Subcutaneous preadipocyte (primary cell): ENCODE measurements at places on chromosomes 6 and 20. TPM values are rescaled to one million over a fixed set of nuclear protein-coding genes. Genes with fewer than 3 reads are reported as not detected.

PARD6B gene
- 0.37 and 0.59 TPM in 2 replicates for total RNA-seq

POLH gene
- 22.4 and 30.1 TPM in 2 replicates for total RNA-seq

PRSS16 gene
- not detected in 2 replicates for total RNA-seq

PDYN gene
- total RNA-seq, result not detected in 2 replicates

IYD gene
- under 0.01 TPM in 2 replicates for total RNA-seq

TPX2 gene
- 57.7 and 99.1 TPM in 2 replicates for total RNA-seq

EPPIN gene
- not detected in 2 replicates for total RNA-seq

VEGFA gene
- total RNA-seq, result 119 and 133 TPM in 2 replicates

FOXF2 gene
- 5.1 and 5.5 TPM in 2 replicates for total RNA-seq

GRM1 gene
- under 0.01 TPM in 2 replicates for total RNA-seq

BTN1A1 gene
- under 0.01 and 0.20 TPM in 2 replicates for total RNA-seq

CTSZ gene
- total RNA-seq, result 67.1 and 84.9 TPM in 2 replicates

SCRT2 gene
- total RNA-seq, result not detected in 2 replicates

SAPCD1 gene
- total RNA-seq, result 0.59 and 1.1 TPM in 2 replicates

WFDC2 gene
- total RNA-seq, result not detected in 2 replicates

DEFB116 gene
- not detected in 2 replicates for total RNA-seq

COL21A1 gene
- 5.3 and 11.4 TPM in 2 replicates for total RNA-seq

TCP11 gene
- total RNA-seq, result 0.37 and 0.59 TPM in 2 replicates

DAAM2 gene
- total RNA-seq, result 0.59 and 1.1 TPM in 2 replicates

SLC35B3 gene
- total RNA-seq, result 12.1 and 15.4 TPM in 2 replicates

PTK7 gene
- 30.3 and 33.8 TPM in 2 replicates for total RNA-seq

TNF gene
- total RNA-seq, result not detected in 2 replicates

SLC32A1 gene
- not detected in 2 replicates for total RNA-seq

PREX1 gene
- 0.73 and 31.3 TPM in 2 replicates for total RNA-seq

HLA-G gene
- 0.20 TPM in 1 of 2 replicates, not detected in the other for total RNA-seq

RPS18 gene
- 2,332 and 5,287 TPM in 2 replicates for total RNA-seq

NFKBIL1 gene
- 22.3 and 29.0 TPM in 2 replicates for total RNA-seq

KIF25 gene
- not detected in 2 replicates for total RNA-seq

MOCS3 gene
- 10.3 and 11.3 TPM in 2 replicates for total RNA-seq

USP49 gene
- total RNA-seq, result 2.0 and 2.2 TPM in 2 replicates

NMBR gene
- total RNA-seq, result 0.37 TPM in 1 of 2 replicates, not detected in the other

PRDM13 gene
- not detected in 2 replicates for total RNA-seq

WFDC10B gene
- total RNA-seq, result not detected in 2 replicates

KIAA0408 gene
- 0.37 and 0.39 TPM in 2 replicates for total RNA-seq

GLO1 gene
- 148 and 165 TPM in 2 replicates for total RNA-seq

TRIM38 gene
- total RNA-seq, result 10.0 and 14.7 TPM in 2 replicates

HLA-B gene
- total RNA-seq, result 103 and 228 TPM in 2 replicates

SLC13A3 gene
- total RNA-seq, result 2.5 and 4.4 TPM in 2 replicates

NFYA gene
- 5.9 and 11.3 TPM in 2 replicates for total RNA-seq

CALHM4 gene
- total RNA-seq, result not detected in 2 replicates
